ENCODE measurements at places on chromosomes 2 and 18.

- DNase-seq: no peak
- H3K27ac ChIP-seq: peak overlapping the region; percentile 22
- peaks cover 78% of the 10 kb centered on the region for H3K36me3 ChIP-seq
- no peak overlapping the region for H3K4me3 ChIP-seq
These were observed 131.3 kb downstream of the MAP4K4 start for GRCh38 chr2:101828673-101829334.

DNA sequence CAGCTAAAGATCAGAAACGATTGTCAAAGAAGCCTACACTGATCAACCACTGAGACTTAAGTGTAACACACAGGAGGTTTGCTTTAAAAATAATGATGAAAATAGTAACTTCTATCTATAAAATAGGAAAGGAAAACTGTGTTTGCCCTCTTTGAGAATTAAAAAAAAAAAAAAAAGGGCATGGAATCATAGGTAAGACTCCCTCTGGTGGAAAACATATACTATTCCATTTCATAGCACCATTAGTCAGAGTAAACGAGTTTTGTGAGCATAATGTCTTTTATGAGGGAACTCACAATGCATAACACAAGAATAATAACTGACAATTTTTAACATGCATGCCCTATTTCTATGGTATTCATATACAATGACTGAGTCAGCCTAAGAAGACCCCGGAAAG is 36.3 kb downstream of the SLC35F5 start:
- no peak overlapping the region for H3K27ac ChIP-seq
- peaks cover 36% of the 10 kb centered on the region for H3K36me3 ChIP-seq
- H3K4me3 ChIP-seq: no peak overlapping the region
- DNase-seq: peak; percentile 10

- peak; percentile 43 for DNase-seq
- no peak overlapping the region for H3K4me3 ChIP-seq
- H3K36me3 ChIP-seq: no peaks in the 10 kb centered on the region
- H3K27ac ChIP-seq: no peak overlapping the region
- peaks cover 4% of the 10 kb centered on the region for H3K4me1 ChIP-seq
These were observed 403.9 kb upstream of the FANCL start for GRCh38 chr2:58645017-58645416.

DNA sequence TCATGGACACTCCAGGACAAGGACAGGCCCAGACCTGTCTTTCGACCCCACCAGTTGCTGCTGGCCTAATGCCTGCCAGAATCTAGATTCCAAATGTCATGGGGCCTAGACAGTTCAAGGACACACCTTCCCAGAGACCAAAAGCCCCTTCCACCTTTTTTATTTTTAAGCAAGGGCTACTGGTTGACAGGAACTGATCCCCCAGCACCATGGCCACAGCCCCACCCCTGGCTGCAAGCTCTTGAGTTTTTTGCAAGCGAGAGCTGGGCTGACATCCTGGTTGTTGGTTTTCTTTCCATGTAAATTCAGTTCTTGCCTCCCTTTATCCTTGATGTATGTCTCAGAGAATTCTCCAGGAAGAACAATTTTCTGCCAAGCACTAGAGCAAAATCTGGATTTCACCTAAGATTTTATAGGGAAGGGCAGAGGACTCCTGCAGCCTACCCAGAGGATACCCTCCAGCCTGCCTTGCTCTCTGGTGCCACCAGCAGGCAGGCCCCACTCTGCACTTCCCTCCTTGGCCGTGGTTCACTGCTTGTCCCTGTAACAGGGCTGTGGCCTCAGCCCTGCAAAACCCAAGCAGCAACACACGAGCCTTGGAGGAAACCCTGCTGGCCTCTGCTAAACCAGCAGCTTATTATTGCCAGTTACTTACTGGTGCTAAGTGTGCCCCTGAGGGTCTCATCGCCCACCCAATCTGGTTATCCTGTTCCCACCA is 97.7 kb downstream of the TWIST2 start:
- no peaks in the 10 kb centered on the region for H3K27me3 ChIP-seq
- H3K27ac ChIP-seq: no peak overlapping the region
- DNase-seq: no peak
- H3K4me3 ChIP-seq: no peak overlapping the region
- no peaks in the 10 kb centered on the region for H3K4me1 ChIP-seq

DNA sequence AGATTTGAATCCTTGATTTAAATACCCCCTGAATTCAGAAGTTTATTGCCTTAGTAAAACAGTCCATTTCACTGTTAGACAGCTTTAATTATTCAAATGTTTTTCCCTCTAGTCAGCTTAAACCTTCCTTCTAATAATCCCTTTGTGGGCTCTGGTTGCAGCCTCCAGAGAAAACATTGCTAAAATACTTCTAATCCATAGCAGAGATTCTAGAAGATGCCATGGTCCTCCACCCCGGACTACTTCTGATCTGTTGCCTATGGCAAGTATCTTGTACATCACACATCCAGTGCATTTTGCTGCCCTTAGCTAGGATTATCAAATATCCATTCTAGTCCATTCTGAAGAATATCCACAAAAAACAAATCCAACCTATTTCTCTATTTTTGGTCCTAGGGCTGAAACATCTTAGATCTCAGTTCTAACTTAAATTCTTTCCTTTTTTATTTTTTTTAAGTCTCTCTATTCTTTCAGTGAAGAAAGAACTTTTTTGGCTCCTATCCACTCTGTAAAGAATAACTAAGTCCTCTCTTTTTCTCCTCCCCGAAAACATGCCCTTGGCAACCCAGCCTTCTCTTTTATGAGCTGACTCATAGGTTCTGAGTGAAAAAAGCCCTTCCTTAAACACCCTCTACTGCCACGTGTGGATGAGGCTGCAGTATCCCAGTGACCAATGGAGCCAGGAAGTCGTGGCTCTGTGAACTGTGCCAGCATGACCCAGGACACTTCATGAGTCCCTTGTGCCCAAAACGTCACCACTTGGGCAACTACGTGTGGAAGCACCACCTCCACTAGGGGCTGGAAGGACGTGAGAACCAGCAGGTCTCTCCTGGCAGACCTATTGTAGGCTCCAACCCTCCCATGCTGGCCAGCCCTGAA is 349.8 kb downstream of the TNS1 start:
- H3K27me3 ChIP-seq: peaks cover 6% of the 10 kb centered on the region
- H3K4me3 ChIP-seq: no peak overlapping the region
- no peaks in the 10 kb centered on the region for H3K4me1 ChIP-seq
- DNase-seq: no peak
- no peak overlapping the region for H3K27ac ChIP-seq
- no peaks in the 10 kb centered on the region for H3K36me3 ChIP-seq

GRCh38 chr18:56148373-56148772 is 490.0 kb downstream of the TXNL1 start:
- H3K4me3 ChIP-seq: no peak overlapping the region
- H3K36me3 ChIP-seq: no peaks in the 10 kb centered on the region
- no peaks in the 10 kb centered on the region for H3K27me3 ChIP-seq
- H3K4me1 ChIP-seq: no peaks in the 10 kb centered on the region

- no peaks in the 10 kb centered on the region for H3K27me3 ChIP-seq
- DNase-seq: no peak
- H3K36me3 ChIP-seq: no peaks in the 10 kb centered on the region
- H3K27ac ChIP-seq: no peak overlapping the region
- H3K4me3 ChIP-seq: no peak overlapping the region
These were observed 125.5 kb upstream of the XIRP2 start for GRCh38 chr2:166762746-166763145.

DNA sequence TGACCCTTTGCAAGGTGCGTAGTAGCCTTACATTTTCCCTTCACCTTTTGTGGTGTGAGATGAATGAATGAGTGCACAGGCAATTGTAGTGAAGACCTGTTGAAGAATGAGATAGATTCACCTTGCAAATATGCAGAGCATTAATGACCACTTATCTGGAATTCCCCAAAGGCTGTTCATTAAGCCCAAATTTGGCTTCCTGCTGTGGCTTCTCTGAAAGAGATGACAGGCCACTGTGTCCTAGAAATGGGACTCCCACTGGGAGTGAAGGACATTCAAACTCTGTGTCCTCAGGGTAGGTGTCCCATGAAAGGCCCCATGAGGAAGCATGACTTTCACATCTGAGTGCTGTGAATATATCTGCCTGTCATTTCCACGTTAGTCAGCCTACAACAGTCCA is 1821.8 kb upstream of the PIK3C3 start:
- no peaks in the 10 kb centered on the region for H3K36me3 ChIP-seq
- no peak overlapping the region for H3K4me3 ChIP-seq
- no peak for DNase-seq
- H3K4me1 ChIP-seq: no peaks in the 10 kb centered on the region

DNA sequence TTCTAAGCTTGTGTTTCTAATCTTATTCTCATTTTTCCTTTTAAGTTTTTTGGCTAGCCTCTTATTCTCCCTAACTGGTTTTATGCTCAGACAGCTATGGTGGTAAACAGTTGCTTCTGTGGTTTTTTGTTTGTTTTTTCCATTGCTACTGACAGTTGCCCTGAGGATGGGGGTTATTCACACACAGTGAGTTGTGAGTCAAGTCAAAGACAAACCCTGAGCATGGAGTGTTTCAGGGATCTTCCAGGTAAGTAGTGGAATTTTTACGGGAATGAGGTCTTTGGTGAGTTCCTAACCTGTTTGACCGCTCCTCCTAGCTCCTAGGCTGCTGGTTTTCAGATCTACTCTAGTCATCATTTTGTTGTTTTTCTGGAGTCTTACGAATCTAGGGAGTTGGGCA is 162.8 kb downstream of the ZNF407 start:
- H3K4me3 ChIP-seq: no peak overlapping the region
- H3K36me3 ChIP-seq: no peaks in the 10 kb centered on the region
- no peaks in the 10 kb centered on the region for H3K4me1 ChIP-seq
- no peaks in the 10 kb centered on the region for H3K27me3 ChIP-seq

DNA sequence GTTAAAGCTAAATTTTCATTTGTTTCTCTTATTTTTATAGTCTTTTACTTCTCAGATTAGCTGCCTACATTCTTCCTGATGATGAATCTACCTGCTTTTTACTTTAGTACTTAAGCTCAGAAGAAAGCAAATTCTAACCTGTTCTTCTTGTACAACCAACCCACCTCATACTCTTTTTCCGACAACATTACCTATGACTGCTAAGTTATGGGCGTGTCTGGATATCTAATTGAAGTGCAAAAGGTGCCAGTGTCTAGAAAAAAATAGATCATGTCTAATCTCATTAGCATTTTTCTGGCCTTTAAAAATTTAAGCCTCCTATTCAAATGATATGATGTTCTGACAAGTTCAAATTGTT is 1.5 kb upstream of the RGPD4 start:
- DNase-seq: no peak
- no peaks in the 10 kb centered on the region for H3K4me1 ChIP-seq
- no peak overlapping the region for H3K27ac ChIP-seq
- H3K27me3 ChIP-seq: no peaks in the 10 kb centered on the region
- H3K4me3 ChIP-seq: no peak overlapping the region
- H3K36me3 ChIP-seq: no peaks in the 10 kb centered on the region

GRCh38 chr2:230933521-230934180 is 8.6 kb upstream of the GPR55 start:
- DNase-seq: no peak
- no peaks in the 10 kb centered on the region for H3K36me3 ChIP-seq
- H3K4me1 ChIP-seq: no peaks in the 10 kb centered on the region
- no peak overlapping the region for H3K27ac ChIP-seq
- H3K27me3 ChIP-seq: no peaks in the 10 kb centered on the region
- no peak overlapping the region for H3K4me3 ChIP-seq

GRCh38 chr2:74571058-74571457 is 16.5 kb downstream of the DOK1 start:
- DNase-seq: peak; percentile 67
- peak overlapping the region; percentile 31 for H3K27ac ChIP-seq
- no peaks in the 10 kb centered on the region for H3K36me3 ChIP-seq
- H3K4me1 ChIP-seq: peaks cover 51% of the 10 kb centered on the region
- no peaks in the 10 kb centered on the region for H3K27me3 ChIP-seq
- H3K4me3 ChIP-seq: no peak overlapping the region

GRCh38 chr2:224884188-224884587 is 158.1 kb downstream of the DOCK10 start:
- H3K4me3 ChIP-seq: no peak overlapping the region
- no peaks in the 10 kb centered on the region for H3K27me3 ChIP-seq
- H3K27ac ChIP-seq: no peak overlapping the region
- peaks cover 76% of the 10 kb centered on the region for H3K36me3 ChIP-seq
- H3K4me1 ChIP-seq: no peaks in the 10 kb centered on the region
- DNase-seq: no peak

- H3K4me1 ChIP-seq: peaks cover 47% of the 10 kb centered on the region
- no peaks in the 10 kb centered on the region for H3K27me3 ChIP-seq
- DNase-seq: peak; percentile 88
These were observed 1.0 kb upstream of the B3GNT7 start for GRCh38 chr2:231394211-231395141.

- H3K4me3 ChIP-seq: no peak overlapping the region
- no peak for DNase-seq
- H3K4me1 ChIP-seq: no peaks in the 10 kb centered on the region
- H3K36me3 ChIP-seq: peaks cover 5% of the 10 kb centered on the region
These were observed 67.5 kb upstream of the FOSL2 start for GRCh38 chr2:28325173-28325566.

DNA sequence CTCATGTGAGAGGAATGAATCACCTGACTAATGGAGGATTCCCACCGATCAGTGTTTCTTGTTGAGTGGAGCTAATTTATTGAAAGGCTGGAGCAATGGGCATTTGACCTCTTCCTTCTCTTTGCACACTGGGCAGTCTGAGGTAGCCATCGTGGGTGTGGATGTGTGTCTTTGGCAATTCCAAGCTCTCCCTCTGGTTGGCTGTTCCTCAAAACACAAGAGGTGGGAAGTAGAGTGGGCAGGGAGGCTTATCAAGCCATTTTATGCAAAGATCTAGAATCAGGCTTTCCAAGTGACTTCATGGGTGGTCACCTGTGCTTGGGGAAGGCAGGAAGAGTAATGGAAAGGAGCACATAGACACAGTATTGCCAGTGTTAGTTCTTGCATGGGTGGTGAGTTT is 154.8 kb downstream of the INSIG2 start:
- no peak for DNase-seq
- no peaks in the 10 kb centered on the region for H3K36me3 ChIP-seq
- no peak overlapping the region for H3K4me3 ChIP-seq
- H3K4me1 ChIP-seq: no peaks in the 10 kb centered on the region
- H3K27me3 ChIP-seq: peaks cover 15% of the 10 kb centered on the region

- no peaks in the 10 kb centered on the region for H3K36me3 ChIP-seq
- no peak overlapping the region for H3K27ac ChIP-seq
- H3K27me3 ChIP-seq: no peaks in the 10 kb centered on the region
- no peak for DNase-seq
These were observed 55.3 kb upstream of the AFF3 start for GRCh38 chr2:100197631-100198153.

- no peak overlapping the region for H3K27ac ChIP-seq
- no peaks in the 10 kb centered on the region for H3K27me3 ChIP-seq
- H3K4me1 ChIP-seq: no peaks in the 10 kb centered on the region
- DNase-seq: no peak
These were observed 48.3 kb downstream of the TFCP2L1 start for GRCh38 chr2:121236650-121237180.

- no peak overlapping the region for H3K27ac ChIP-seq
- H3K4me1 ChIP-seq: no peaks in the 10 kb centered on the region
- no peaks in the 10 kb centered on the region for H3K27me3 ChIP-seq
- H3K36me3 ChIP-seq: no peaks in the 10 kb centered on the region
- DNase-seq: no peak
These were observed 62.6 kb downstream of the CIB4 start for GRCh38 chr2:26578581-26578980.
